ENCODE measurements at places on chromosomes 5 and 9.

GRCh38 chr9:36136894-36137391 is 410 bp downstream of the GLIPR2 start:
- no peak for DNase-seq

- DNase-seq = no peak
Observed at GRCh38 chr5:72393052-72393451, 72.9 kb downstream of the PTCD2 start.

DNA sequence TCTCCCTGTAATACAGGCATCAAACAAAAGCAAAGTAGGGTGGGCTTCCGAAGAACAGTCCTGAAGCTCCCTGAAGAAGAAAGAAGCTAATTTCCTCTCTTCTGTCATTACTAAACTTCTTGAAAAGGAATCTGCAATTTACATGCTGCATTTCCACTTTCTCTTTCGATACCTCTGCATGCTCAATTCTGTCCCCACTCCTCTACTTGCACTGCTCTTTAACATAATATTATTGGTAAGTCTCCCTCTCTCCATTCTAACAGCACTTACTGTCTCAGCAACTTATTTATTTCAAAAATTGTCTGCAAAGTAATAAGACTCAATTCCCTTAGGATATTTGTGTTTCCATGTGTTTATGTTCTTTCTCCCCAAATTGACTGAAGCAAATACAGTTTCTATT is 3.9 kb upstream of the PLPP1 start:
- DNase-seq = no peak

DNA sequence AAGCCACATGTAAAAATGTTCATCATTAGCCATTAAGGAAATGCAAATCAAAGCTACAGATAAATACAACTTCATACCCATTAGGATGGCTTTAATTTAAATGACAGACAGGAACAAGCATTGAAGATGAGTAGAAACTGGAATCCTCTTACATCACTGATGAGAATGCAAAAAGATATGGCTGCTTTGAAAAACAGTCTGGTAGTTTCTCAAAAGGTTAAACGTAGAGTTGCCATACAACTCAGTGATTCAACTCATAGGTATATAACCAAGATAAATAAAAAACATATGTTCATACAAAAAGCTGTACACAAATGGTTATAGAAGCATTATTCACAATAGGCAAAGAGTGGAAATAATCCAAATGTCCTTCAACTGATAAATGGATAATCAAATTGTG is 228.8 kb upstream of the ZNF462 start:
- DNase-seq = no peak

DNA sequence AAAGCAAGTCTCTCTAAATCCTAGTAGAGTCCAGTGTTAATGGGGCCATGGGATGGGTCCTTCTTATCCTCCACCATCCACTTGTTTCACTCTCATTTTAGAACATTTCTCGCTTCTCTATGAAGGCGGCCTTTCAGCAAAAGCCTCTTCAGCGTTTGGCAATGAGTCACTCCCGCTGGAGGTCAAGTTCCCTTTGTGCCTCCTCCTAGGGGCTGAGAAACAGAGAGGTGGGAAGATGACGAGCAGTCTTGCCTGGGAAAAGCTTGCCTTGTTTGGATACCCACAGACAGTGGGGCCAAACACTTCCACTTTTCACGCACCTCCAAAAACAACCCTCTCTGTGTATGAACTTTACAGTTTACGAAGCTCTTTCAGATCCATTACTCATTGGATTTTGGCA is 168.8 kb downstream of the GABBR2 start:
- no peak for DNase-seq

GRCh38 chr5:122221857-122222256 is 90.2 kb upstream of the SNCAIP start:
- no peak for DNase-seq

DNA sequence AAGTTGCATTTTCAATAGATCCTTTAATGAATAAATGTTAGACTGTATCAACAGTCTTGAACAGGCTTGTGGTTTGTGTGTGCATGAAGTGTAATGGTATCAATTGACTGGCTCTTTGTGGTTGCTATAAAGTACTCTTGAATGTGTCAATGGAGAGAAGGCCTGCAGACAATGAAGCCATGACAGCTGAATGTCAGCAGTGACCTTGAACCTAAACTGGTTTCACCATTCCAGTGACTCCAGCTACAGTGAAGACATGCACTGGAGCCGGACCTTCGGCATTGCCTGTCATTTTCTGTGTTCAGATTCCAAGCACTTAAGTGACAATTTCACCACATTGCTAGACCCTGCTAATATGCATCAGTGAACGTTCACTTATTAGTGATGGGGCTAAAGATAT is 276.0 kb upstream of the TMEM161B start:
- DNase-seq = no peak

DNA sequence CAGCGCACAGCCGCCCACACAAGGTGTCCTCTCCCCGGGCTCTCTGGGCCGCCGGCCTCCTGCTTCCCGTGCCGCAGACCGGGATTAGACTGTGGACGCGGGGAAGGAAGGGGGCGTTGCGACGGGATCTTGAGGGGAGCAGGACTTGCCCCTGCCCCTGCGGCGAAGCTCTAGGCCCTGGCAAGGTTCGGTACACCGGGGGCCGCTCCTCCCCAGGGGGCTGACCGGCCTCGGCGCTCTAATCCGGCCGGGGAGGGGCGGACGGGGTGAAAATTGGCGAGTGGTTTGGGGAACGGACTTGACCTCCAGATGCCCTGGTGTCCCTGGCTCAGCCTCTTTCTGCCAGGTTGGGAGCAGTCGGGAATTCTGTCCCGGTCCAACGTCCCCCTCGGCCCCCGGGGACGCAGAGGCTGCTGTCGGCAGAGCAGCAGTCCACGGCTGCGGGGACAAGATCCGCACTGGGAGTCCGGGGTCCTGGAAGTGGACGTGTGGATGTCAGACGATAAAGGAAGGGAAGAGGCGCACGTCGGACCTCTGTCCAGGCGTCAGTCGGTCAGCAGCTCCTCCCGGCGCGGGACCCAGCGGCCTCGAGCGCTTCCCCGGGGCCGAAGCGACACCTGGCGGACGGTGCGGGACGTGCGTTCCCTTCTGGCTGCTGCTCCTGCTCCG is 1.9 kb upstream of the CNTFR start:
- DNase-seq = peak; percentile 20

- no peak for DNase-seq
Observed at GRCh38 chr5:139376364-139376763, 6.7 kb downstream of the SLC23A1 start.

DNA sequence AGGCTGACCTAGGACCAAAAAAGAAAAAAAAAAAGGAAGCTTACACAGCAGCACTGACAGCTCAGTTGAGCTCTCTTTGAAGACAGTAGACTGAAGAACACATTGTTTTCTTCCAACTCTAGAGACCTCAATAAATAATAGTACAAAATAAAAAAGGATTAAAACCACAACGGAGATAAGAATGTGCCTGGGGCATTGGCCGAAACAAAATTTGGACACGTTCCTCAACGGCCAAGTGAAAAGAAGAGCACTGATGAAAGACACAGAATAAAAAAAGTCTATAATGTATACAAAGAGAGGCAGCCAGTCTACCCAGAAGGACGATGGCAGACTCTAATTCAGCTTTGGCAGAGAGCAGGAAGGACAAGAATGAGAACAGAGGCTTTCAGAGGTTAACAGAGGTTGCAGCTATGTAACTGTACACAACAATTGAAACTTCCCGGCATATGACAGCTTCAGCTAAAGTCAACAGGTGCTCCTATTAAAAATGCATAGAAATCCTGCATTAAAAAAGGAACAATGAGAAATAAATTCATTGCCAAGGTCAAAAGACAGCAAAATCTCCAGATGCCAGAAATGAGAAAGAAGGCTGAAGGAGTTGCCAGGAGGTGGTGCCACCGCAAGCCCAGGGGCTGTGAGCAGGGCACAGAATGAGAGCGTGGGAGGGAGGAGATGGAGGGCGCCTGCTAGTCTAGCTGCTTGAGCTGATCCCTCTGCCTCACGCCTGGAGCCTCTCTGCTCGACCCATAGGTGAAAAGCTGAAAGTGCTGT is 113.9 kb downstream of the DCP2 start:
- no peak for DNase-seq

GRCh38 chr9:75190762-75191161 is 102.4 kb downstream of the OSTF1 start:
- no peak for DNase-seq

- no peak for DNase-seq
Observed at GRCh38 chr5:137086342-137086741, 412.8 kb downstream of the SPOCK1 start.
